ENCODE measurements at places on chromosomes 1 and 21. TPM values are rescaled to one million over a fixed set of nuclear protein-coding genes. Genes with fewer than 3 reads are reported as not detected.

SETSIP gene
- not detected for total RNA-seq

LEPR gene
- 10.2 TPM for total RNA-seq

BNIPL gene
- total RNA-seq, result 0.66 TPM

APCS gene
- not detected for total RNA-seq

DSCAM gene
- 0.42 TPM for total RNA-seq

RIPPLY3 gene
- total RNA-seq, result not detected

OR6K2 gene
- total RNA-seq, result not detected

RIT1 gene
- 29.1 TPM for total RNA-seq

PDZK1 gene
- total RNA-seq, result not detected

UBL4B gene
- total RNA-seq, result not detected

BCAR3 gene
- 4.5 TPM for total RNA-seq

MRPL37 gene
- total RNA-seq, result 94.3 TPM

RORC gene
- not detected for total RNA-seq

TMEM200B gene
- 17.6 TPM for total RNA-seq

SMIM1 gene
- 28.4 TPM for total RNA-seq

CYP2J2 gene
- 3.8 TPM for total RNA-seq

GBP7 gene
- total RNA-seq, result not detected

HSF2BP gene
- 1.2 TPM for total RNA-seq

CD2 gene
- total RNA-seq, result not detected

ANKRD65 gene
- total RNA-seq, result 0.49 TPM

TTC39A gene
- 15.6 TPM for total RNA-seq

NES gene
- 302 TPM for total RNA-seq

DMRTA2 gene
- 0.12 TPM for total RNA-seq

CD5L gene
- total RNA-seq, result not detected

RPE65 gene
- 0.95 TPM for total RNA-seq

GABRD gene
- not detected for total RNA-seq

KISS1 gene
- 1.4 TPM for total RNA-seq

GPR61 gene
- 3.3 TPM for total RNA-seq

ACTA1 gene
- total RNA-seq, result 18.7 TPM

FBLIM1 gene
- 141 TPM for total RNA-seq

GPATCH2 gene
- total RNA-seq, result 16.7 TPM

SLC44A5 gene
- total RNA-seq, result 11.1 TPM

FCRLB gene
- total RNA-seq, result 3.0 TPM

SERTAD4 gene
- 0.63 TPM for total RNA-seq

OLFML2B gene
- total RNA-seq, result 0.11 TPM

HHAT gene
- 8.4 TPM for total RNA-seq

SERPINC1 gene
- 0.36 TPM for total RNA-seq

SPRR3 gene
- total RNA-seq, result not detected

HUNK gene
- 6.7 TPM for total RNA-seq

CELSR2 gene
- total RNA-seq, result 12.9 TPM
